ENCODE measurements at places on chromosomes 4 and X.

GRCh38 chr4:107742791-107743190 lies 22.8 kb upstream of the PAPSS1 start:
- DNase-seq = no peak

- DNase-seq = no peak
These were observed 232.2 kb downstream of the DHX15 start for GRCh38 chr4:24352112-24352511.

- DNase-seq = no peak
These were observed 119.2 kb upstream of the LEF1 start for GRCh38 chr4:108287834-108288413.

DNA sequence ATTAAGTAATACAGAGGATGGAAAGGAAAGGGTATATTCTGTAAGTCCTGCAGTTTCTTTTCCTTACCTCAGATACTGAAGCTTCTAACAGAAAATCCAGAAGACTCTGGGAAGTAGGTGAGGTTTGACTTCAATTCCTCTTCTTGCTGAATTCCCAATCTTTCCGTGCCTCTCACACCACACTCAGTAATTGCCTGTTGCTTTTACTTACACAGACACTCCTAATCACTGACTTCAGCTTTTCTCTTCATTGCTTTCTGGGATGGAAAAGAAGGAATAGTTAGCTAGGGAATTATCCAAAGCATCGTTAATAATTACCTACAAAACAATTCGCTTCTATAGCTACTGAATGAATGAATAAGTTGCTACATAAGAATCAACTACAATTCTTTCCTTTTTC lies 163.6 kb downstream of the FBXO8 start:
- no peak for DNase-seq

GRCh38 chrX:31516527-31516926 lies 444.7 kb upstream of the FTHL17 start:
- no peak for DNase-seq

- DNase-seq = no peak
These were observed 107.6 kb downstream of the GASK1B start for GRCh38 chr4:158065176-158065575.

DNA sequence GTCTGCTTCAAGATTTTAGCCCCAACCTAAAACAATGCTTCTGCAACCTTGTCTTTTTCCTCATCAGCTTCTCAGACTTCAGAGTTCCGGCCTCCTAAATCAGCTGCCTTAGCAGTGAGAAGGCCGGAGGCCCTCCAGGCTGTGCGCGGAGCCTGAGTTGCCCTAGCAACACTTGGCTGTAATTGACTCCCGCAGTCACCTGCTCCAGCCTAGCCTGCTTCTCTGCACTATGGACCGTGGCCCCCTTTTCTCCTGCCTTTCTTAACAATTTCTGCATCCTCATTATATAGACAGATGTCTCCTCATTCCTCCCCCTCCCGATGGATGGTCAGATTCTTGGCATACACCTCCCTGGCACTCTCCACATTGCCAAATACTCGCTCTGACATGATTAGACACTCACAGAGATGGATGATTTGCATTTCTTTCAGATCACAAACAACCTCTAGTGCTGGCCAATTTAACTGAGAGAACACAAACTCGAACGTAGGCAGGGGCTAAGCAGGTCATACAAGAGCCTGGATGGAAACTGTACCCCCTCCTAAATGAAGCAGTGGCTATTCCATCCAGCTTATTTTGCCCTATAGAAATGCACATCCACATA lies 9.5 kb upstream of the HUWE1 start:
- no peak for DNase-seq

DNA sequence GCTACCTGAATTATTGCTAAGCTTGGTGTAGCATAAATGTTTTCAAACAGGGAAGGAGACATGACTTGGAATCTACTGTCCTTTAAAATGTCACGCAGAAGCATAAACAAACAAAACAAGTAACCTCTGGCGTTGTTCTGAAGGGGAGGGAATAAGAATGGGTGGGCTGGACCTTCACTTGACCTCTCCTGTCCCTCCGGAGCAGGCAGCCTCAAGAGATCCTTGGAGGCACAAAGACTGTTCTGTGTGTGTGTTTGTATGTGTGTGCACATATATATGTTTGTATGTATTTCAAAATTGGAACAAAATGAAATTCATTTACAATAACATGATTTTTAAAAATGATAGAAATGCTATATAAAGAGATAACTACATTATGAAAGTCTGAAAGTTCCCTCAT lies 91.3 kb upstream of the DCLK2 start:
- DNase-seq = no peak

GRCh38 chr4:153440475-153440874 lies 25.7 kb upstream of the TMEM131L start:
- no peak for DNase-seq

DNA sequence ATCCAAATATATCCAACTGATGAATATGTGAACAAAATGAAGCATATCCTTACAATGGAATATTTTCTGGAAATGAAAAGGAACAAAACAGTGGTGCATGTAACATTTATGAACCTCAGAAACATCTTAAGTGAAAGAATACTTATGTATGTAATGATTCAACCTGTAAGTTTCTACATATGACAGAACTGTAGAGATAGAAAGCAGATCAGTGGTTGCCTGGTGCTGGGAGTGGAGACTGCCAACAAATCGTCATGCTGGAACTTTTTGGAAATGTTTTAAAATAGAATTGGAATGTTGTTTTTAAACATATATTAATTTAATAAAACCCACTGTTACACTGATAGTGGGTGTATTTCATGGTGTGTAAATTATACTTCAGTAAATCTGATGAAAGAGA lies 667.5 kb downstream of the RAPGEF2 start:
- no peak for DNase-seq

DNA sequence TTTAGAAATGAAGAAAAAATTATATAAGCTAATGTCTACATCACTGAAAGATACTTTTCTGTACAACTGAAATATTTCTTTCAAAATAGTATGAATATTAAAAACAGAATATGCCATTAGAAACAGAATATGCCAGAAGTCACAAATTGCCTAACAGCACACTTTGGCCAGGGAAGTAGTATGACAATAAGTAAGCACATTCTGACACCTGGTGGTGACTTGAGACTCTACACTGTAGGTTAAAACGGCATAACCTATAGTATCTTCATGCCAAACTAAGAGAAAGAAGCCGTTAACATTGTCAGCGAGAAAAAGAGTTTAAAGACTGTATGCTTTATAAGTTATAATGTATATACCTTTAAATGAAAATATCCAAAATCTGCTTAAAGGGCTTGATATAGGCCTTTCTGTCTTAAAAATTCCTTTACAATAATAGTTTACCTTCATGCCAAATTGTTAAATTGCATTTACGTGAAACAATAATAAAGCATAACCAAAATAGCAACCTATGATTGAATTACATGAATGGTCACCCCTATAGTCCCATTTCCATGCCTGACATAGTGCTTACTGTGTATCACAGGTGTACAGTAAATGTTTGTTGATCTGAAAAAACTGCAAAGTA lies 32.8 kb downstream of the FAM13A start:
- DNase-seq = peak; percentile 14

DNA sequence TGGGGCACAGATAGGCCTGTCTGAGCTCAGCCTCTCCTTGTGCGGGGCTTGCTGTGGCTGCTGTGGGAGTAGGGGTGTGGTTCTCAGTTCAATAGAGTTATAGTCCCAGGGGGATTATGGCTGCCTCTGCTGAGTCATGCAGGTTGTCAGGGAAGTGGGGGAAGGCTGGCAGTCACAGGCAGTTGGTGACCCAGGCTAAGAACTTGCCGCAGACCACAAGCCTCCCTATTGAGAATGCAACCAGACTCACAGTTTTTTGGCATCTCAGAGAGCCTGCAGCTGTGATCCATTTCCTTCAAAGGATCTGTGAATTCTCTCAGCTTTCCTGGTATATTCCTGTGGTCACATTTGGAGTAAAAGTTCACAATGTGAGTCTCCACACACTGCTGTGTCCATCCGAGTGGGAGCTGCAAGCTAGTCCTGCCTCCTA lies 364.9 kb downstream of the ZNF674 start:
- DNase-seq = no peak

DNA sequence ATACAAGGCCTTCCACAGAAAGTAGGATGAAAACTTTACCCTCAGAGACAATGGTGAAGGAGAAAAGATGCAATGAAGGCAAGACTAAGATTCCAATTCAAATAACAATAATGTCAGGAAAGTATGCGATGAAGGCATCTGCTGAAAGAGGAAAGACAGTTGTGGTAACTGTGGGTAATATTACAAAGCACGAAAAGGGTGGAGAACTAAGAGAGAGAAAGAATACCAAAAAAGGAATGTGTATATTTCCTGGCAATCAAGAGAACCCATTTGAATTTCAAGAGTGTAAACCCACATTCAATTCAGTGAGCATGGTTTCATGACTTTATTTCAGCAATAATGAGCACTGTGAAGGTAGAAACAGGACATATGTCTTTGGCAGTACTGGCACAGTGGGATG lies 225.5 kb downstream of the PALLD start:
- DNase-seq = no peak

- no peak for DNase-seq
These were observed 61.4 kb upstream of the MAP3K15 start for GRCh38 chrX:19576742-19577141.

All from HuH-7 (cell line).